Neural crest cell (in vitro differentiated cells): ENCODE measurements at places on chromosomes 12 and 14.

DNA sequence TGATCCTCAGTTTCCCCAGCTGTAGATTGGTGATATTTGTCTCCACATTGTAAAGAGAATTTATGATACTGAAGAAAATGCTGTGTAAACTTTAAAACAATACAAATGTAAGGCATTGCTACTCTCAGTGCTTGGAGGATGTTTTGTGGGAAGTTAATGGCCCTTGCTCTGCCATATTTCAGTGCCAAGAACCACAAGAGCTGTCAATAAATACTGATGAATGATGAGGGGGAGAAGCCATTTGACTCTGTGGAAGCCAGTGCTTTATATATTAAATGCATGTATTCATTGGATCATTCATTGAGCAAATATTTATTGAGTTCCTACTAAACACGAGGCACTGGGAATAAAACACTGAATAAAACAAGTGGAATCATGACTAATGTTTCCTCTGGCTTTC, 30.8 kb downstream of the CACNA1C start:
- no peak for DNase-seq

- no peak for DNase-seq
These were observed 115.0 kb downstream of the TMEM260 start for GRCh38 chr14:56694609-56695008.

- DNase-seq, result no peak
These were observed 69.3 kb downstream of the FBXW8 start for GRCh38 chr12:116980083-116980482.

DNA sequence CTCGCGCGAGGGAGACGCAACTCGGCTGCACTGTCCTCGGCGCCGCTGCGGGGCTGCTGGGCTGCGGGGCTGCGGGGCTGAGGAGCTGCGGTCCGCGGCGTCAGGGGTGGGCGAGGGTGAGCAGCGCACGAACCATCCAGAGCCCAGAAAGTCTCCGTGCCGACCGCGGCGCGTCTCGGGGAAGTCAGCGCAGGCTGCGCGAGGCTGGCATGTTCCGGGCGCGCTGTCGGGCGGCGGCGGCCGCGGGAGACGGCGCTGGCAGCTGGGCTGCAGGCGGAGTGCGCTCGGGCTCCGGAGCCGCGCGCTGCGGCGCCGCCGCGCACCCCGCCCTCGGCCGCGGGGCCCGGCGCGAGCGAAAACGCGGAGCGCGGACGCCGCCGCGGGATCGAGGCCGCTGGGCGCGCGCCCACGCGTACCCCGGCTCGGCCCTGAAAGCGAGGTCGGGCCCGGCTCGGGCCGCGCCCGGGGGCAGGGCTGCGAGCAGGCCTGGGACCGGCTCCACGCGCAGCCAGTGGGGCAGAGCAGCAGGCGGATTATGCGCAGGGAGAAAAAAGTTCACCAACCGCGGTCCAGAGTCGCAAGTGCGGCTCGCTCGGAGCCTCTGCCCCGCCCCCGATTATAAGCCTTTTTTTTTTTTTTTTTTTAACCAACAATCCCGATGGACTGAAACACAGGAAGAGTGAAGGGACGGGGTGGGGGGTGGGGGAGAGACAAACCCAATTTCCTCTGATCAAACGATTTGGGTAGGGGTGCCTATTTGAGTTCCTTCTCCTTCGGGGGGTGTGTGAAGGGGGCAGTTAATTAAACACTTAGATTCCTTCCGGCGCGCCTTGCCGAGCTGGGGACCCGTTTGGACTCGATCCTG, at the start of gene PRICKLE1:
Gene PRICKLE1 (minus strand): TSS at position 282 of the 865 bp plus-strand sequence. CDS start 117,230 bp downstream, outside the sequence.
- peak; percentile 48 for DNase-seq

DNA sequence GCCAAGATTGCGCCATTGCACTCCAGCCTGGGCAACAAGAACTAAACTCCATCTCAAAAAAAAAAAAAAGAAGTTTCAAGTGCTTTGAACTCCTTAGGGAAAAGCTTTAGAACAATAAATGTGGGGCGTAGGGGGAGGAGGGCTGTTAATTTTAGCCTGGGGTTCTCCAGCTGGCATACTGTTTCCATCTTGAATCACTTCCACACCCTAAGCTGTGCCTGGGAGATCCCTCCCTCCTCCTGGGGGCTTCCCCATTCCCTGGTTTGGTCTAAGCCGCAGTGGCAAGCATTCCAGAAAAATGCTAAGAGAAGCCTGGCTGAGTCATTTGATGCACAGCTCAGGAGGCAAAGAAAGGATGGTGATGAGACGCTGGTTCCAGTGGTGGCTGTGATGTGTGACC, 2.3 kb upstream of the ZNF384 start:
- DNase-seq, result no peak

DNA sequence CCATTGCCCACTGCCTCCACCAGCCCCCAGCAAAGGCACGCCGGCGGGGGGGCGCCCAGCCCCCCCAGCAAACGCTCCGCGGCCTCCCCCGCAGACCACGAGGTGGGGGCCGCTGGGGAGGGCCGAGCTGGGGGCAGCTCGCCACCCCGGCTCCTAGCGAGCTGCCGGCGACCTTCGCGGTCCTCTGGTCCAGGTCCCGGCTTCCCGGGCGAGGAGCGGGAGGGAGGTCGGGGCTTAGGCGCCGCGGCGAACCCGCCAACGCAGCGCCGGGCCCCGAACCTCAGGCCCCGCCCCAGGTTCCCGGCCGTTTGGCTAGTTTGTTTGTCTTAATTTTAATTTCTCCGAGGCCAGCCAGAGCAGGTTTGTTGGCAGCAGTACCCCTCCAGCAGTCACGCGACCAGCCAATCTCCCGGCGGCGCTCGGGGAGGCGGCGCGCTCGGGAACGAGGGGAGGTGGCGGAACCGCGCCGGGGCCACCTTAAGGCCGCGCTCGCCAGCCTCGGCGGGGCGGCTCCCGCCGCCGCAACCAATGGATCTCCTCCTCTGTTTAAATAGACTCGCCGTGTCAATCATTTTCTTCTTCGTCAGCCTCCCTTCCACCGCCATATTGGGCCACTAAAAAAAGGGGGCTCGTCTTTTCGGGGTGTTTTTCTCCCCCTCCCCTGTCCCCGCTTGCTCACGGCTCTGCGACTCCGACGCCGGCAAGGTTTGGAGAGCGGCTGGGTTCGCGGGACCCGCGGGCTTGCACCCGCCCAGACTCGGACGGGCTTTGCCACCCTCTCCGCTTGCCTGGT, at the start of gene CDKN1B:
Gene CDKN1B (plus strand): TSS at position 576 of the 793 bp plus-strand sequence. CDS start 472 bp downstream, outside the sequence.
- peak; percentile 65 for DNase-seq

DNA sequence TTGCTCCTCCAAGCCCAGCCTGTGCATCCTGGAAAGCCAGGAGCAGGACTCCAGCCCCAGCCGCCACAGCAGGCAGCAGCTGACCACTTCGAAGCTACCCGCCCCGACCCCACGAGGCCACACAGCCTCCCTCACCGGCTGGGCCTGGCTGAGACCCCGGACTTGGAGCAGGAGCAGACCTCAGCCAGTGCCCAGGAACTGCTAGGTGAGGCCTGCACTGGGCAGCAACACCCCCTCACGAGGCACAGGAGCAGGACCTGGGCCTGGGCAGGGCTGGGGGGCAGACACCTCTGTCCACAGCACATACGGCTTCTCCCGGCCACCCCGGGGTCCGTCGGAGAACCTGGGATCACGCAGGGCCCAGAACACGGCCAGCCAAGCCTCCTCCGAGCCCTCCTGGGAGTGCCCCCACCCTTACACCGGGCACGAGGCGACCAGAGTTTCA, 137.4 kb upstream of the C14orf180 start:
- DNase-seq, result no peak

- DNase-seq, result no peak
These were observed 183.5 kb downstream of the ADGRD1 start for GRCh38 chr12:131137009-131137835.

DNA sequence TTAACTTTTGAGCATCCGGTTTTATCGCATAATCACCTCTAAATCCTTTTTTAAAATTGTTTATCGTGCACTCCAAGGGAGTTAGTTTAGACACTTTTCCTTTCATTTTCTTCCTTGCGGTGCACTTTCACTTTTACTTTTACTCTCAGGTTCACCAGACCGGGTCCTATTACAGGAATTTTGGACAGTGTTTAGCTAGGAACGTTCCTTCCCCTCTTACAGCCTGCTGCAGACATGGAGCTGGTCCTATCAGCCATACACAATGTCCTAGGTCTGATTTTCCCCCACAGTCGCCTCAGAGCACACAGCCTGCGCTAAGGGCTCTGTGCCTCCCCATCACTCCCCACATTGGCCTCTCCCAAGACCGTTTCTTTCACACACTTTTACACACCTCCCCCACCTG, 103.9 kb downstream of the ALG10 start:
- DNase-seq, result no peak

GRCh38 chr14:103084021-103084919, at the start of gene LBHD2:
LBHD2 (plus strand) TSS chr14:103084210; CDS start chr14:103086013, 1,803 bp downstream.
- DNase-seq, result no peak

- DNase-seq, result no peak
These were observed 157.5 kb downstream of the NRXN3 start for GRCh38 chr14:78327426-78328221.

DNA sequence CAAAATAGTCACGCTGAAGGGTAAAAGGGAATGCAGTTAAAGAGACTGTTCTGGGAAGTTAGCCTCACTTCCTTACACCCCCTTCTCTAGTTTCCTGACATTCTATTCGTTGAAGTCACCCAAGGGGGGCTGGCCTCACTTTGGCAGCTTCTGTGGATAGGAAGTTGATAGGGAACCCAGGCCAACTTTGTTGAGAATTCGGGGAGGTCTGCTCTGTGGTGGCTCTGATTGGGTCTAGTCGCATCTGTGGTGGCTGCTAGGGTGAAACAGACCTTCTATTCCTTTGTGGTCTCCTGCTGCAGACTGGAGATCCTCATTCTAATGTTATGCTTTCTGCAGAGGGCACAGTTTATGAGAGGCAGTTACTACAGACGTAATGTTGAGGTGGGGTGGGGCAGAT, 28.8 kb upstream of the GZMB start:
- DNase-seq, result no peak

DNA sequence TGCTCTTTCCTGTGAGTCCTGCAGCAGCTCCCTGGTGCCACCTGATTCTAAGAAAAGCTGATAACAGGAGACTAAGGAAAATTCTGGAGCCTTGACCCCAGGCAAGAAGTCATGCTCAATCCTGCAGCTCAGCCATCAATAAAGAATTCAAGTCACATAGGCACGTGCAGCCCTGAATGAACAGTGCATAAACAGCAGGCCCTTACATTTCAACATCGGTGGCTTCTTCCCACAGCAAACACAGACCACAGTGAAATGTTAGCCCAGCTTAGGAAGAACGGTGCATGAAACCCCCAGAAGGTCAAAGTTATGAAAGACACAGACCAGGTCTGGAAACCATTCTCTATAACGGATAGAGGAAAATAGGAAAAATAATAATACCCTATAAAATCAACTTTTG, 10.5 kb downstream of the CINP start:
- DNase-seq, result no peak

DNA sequence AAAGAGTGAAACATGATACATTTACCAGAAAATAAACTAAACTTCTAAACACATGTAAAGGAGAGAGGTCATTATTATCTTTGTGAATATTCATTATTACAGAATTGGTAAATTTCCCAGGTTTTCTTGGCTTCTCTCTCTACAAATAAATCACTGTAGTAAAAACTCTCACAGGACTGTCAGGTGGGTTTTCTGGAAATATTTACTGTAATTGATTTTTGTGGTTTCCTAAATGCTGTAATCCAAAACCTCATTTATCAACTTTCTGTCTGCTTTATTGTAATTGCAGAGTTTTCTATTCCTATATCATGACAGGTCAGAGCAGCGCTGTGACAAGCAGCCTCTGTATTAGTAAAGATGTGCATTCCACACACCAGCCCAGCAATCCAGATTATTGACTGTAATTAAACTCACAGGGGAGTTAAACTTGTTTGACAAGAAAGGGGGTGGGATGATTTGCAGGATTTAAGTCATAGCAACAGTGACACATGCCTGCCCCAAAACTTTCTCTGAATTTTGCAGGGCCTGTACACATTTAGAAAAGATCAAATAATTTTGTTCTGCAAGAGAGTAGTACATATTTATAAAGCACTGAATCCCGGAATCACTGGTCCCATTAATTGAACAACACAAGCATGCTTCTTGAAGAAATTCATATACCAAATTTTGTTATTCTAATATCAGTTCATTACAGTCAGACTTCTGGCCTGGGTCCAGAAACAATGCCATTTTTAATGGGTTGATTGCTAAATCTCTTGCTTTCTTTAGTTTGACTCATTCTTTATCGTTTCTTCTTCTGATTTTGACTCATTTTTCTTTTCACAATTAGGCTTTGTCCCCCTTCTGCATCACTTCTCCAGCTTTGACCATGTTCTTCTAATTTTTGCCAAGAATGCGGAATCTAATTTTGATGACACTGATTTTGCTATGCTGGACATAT, 42.2 kb downstream of the PTPRO start:
- no peak for DNase-seq

- peak; percentile 14 for DNase-seq
These were observed 606 bp downstream of the EP400 start for GRCh38 chr12:131950182-131950913.

DNA sequence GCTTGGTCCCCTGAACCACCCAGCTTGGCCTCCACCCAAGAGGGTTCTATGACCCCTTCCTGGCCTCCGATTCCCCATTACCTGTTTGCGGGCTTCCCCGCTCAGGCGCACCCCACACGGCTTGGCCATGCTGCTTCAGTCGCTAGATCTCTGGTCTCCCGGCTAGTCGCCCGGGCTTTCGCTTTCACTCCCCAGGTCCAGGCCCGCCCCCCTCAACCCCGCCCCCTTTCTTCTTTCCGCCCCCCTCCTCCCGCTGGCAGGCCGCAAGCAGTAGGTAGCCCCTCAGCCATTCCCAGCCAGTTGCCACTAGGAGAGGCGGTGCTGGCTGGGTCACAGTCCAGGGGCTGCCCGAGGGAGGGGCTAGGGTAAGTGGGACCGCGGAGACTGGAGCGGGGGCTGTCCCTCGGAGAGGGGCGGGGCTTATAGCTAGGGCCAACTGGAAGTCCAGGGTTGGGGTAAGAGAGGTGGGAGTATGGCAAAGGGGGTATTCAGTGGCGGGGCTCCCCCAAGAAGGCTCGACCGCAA, at the start of gene PSME2:
Gene PSME2 (minus strand): TSS at position 158 of the 525 bp plus-strand sequence. CDS start 29 bp downstream, at position 129.
- DNase-seq, result peak; percentile 95

DNA sequence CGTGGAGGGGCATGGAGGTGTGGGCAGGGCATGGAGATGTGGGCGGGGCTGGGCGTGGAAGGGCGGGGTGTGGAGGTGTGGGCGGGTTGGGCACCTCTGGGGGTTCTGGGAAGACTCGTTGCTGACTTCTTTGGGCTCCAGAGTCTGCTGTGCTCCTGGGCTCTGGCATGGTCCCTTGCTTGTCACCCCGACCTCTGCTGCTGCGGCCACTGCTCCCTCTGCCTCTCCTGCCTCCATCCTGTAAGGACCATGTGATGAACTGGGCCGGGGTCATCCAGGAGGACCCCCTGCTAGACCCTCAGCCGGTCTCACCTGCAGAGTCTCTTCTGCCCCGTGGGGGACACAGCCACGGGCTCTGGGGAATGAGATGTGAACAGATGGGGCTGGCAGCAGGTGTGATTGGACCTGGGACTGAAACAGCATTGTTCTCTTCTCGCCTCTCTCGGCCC, 15.3 kb downstream of the NOC4L start:
- no peak for DNase-seq
